ENCODE measurements at places on chromosomes 1 and 21.

DNA sequence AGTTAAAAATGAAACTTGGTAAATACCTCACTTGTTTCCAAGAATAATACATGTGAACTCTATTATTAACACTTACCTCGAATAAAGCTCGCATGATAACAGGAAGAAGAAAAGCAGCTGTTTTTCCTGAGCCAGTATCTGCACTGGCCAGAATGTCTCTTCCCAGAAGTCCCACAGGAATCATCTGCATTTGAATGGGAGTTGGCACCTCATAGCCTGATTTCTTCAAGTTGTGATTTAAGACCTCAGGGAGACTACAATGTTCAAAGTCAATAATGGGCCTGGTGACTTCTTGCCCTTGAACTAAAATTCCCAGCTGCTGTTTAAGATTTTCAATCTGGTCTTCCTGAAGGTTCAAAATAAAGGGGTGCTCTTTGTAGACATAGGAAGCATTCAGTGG lies 3.8 kb downstream of the DDX59 start:
- no peak for DNase-seq

GRCh38 chr1:21318714-21319159 lies 28.5 kb upstream of the ECE1 start:
- DNase-seq = no peak

- no peak for DNase-seq
Measured at GRCh38 chr1:18282851-18283600, 175.4 kb downstream of the IGSF21 start.

GRCh38 chr1:175373786-175374623 lies 181.4 kb upstream of the KIAA0040 start:
- peak; percentile 15 for DNase-seq

DNA sequence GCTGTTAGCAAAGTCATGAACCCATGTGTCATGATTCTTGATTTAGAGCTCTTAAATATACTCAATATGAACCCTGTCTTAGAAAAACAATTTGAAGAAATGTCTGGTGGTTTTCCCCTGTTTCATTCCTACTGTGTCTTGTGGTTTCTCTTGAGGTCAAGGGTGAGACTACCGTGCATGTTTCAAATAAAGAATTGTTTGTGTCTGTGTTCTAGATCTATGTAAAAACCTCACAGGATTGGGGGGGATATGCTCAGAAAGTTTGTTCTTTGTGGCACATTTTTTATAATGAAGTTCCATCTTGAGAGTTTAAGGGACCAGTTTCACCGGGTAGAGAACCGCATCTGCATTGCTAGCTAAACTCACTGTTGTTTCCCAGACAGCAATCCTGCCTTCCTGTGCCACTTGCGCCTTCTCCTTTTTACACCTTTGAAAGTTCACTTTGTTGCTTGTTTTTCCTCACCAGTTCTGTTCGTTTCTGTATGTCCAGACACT lies 30.9 kb upstream of the CACYBP start:
- peak; percentile 52 for DNase-seq

DNA sequence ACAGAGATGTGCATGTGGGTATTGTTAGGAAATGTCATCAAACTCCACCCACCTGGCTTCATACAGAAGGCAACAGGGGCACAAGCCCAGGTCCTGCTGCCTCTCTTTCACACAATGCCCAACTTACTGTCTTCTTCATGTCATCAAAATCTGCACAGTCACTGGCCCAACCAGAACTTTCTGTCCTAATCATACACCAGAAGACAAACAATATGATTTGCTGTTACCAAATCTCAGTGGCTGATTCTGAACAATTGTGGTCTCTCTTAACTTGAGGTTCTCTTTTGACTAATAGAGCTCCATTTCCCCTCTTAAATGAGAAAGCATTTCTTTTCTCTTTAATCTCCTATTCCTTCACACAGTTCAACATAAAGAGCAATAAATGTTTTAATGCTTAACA lies 7.7 kb downstream of the HSD3B2 start:
- no peak for DNase-seq

DNA sequence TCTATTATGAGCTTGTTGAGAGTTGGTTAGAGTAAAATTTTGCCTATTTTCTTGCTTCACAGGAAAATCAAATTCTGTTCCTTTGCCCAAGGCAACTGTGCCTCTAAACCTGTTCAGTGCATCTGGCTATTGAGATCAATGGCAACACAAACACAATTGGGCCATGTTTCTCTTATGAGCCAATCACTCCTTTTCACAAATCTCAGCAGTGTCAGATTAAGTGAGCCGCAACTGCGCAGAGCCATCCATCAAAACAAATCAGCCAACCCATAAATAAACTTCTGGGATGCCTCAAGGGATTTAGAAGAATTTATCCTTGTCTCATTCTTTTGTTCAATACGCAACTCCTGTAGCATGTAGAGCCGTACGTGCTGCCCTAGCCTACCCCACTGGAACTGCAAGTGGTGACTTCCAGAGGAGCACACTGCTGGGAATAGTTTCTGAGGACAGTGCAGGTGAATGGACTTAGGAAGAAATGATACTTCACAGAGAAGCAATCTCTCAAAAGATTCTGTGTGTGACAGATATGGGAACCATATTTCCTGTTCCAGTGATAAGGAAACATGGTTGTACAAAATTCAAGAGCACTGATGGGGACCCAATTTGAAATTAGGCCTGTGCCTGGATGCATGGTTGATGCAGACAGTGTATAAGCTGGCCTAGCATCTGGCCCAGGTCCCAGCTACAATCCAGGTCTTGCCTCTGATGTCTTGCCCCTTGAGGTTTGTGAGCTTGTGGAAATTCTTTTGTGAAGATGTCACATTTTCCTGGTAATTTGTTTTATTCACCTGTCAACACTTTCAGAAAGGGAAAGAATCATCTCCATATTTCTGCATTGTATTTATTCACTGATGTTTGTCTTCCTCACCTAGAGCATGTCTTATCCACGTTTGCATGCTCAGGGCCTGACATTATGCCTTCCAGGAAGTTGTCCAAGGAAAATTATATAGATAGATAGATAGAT lies 166.2 kb downstream of the URB2 start:
- no peak for DNase-seq

GRCh38 chr1:89606227-89606980 lies 26.5 kb upstream of the LRRC8C start:
- no peak for DNase-seq

DNA sequence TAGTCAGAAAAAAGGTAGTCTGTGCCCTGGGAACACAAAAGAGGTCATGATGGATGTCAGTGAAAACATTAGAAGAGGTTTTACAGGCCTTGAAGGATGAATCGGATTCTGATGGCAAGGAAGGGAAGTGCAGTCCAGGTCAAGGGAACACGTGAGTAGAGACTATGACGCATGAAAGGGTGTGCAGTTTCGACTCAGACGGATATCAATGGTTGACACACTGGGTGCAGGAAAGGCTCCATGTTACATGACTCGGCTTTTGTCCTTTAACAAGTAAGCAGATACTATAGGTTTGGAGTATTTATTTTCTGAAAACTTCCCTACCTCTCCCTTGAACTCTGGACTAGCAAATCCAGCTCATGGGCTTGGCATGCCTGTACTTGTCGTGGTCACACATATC lies 55.3 kb downstream of the SEC16B start:
- DNase-seq = no peak

DNA sequence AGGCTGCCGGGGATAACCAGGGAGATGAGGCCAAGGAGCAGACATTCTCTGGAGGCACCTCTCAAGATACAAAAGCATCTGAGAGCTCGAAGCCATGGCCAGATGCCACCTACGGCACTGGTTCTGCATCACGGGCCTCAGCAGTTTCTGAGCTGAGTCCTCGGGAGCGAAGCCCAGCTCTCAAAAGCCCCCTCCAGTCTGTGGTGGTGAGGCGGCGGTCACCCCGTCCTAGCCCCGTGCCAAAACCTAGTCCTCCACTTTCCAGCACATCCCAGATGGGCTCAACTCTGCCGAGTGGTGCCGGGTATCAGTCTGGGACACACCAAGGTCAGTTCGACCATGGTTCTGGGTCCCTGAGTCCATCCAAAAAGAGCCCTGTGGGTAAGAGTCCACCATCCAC lies 19.4 kb upstream of the SH3D21 start:
- DNase-seq = no peak

- DNase-seq = no peak
Measured at GRCh38 chr1:164637461-164638375, 78.7 kb downstream of the PBX1 start.

- DNase-seq = no peak
Measured at GRCh38 chr1:938711-939489, 15.2 kb downstream of the SAMD11 start.

DNA sequence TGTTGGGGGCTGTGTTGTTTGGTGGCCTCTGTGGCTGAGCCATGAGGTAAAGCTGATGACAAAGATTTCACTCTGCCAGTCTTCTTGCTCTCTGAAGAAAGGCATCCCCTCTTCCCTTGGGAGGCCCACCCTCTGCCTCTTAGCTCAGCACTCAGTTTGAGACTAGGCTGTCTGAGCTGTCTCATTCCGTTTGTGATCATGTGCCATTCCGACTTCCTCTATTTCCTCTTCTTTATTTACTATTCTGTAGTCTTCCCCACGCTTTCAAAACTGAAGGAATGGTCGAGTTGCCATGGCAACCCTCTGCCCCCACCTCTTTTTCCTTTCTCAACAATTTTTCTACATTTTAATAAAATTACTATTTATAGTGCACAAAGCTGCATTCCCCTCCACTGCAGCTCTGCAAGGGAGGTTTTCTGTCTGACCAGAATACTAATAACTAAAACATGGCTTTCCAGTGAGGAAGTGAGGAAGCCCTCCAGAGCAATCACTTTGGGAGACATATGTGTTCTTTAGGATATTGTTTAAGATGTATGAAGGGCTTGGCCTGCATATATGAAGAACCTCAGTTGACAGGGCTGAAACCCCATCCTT lies 30.8 kb downstream of the KCNA3 start:
- DNase-seq = peak; percentile 88

- DNase-seq = no peak
Measured at GRCh38 chr1:30537279-30537678, 186.1 kb downstream of the MATN1 start.

- DNase-seq = no peak
Measured at GRCh38 chr21:39318091-39318959, 4.9 kb upstream of the BRWD1 start.

GRCh38 chr1:67479146-67479891 lies 49.1 kb upstream of the SERBP1 start:
- DNase-seq = no peak

- DNase-seq = no peak
Measured at GRCh38 chr1:17932164-17932563, 175.4 kb upstream of the IGSF21 start.

All from suppressor macrophage treated with lipopolysaccharide for 4 hours (primary cell).